ENCODE measurements at places on chromosomes 6 and 20.

DNA sequence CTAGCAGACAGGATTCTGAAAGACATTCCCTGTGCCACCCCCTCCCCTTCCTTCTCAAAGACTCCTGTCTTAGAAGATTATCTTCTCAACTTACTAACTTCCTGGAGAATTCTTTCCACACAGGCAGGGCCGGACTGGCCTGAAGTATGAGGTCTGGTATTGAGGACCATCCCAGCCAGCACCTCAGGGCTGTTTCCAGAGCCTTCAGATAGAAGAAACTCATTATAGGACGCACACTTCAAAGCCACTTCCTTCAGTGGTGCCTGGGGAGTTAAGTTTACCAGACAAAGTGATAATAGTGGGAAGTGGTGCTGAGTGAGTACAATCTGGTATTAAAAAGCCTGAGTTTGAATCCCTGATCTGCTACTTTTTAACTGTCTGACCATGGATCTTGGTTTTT, 15.6 kb downstream of the KCNS1 start:
- DNase-seq, result no peak

DNA sequence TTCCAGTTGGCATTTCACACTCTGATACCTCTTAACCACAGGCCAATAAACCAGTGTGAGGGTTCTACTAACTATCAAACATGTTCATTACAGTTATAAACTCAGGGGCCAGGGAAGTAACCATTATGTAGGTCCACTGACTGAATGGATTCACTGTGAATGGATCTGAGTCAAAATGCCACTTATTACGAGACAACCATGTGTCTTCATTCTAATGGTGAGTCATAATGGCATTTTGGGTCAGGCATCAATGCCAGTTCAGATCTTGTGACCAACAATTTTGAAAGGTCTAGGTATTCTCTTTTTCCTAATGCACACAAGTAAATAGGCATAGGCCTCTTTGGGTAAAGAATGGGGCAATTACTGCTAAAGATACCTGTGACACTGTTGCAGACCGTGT, 112.2 kb upstream of the HEY2 start:
- no peak for DNase-seq

GRCh38 chr20:2900845-2901592, 27.7 kb downstream of the PTPRA start:
- DNase-seq, result no peak

- DNase-seq, result no peak
Observed at GRCh38 chr6:159376516-159377158, 207.4 kb downstream of the FNDC1 start.

DNA sequence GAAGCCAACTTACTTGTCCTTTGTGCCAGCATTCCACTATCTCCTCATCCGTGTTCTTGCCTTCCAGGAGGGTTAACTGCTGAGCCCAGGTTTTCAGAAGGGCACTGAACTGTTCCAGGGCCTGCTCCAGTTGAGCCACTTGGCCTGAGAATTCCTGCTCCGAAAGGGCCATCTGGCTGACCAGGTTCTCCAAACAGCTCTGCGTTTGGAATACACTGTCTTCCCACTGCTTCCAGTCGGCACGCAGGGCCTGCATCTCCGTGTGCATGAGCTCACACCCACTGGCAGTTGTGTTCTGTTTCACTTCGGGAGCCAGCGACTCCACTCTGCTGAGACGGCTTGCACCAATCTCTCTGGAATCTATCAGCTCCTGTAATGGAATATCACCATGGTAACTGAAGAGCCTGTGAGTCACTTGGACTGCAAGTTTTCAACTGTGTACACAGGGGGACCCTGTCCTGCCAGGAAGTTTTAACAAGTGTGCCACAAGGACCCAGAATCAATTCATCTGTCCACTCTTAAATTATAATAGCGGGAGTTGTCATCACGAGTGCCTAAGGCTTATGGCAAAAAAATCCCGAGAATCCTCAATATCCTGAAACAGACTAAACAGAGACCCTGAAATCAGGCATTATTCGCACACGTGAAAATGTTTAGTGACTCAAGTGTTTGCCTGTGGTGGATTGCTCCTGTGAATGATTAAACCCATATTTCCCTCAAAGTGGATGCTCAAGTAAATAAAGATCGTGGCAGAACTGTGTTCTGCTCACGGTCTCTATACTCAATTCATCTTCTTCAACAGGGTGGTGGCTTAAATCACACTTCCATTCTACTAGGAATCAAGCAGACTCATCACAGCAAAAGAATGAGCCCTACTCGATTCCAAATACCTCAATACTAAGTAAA, 255.9 kb downstream of the SYNE1 start:
- DNase-seq, result peak; percentile 97

- DNase-seq, result no peak
Observed at GRCh38 chr20:43138061-43138770, 51.5 kb downstream of the PTPRT start.
